Stimulated activated CD8-positive, alpha-beta memory T cell treated with anti-CD3 and anti-CD28 coated beads, Interleukin-4, amount 100 ng/mL, for 4 hours (primary cell): ENCODE measurements at places on chromosomes 6 and 20.

GRCh38 chr6:56794421-56794820 is 151.7 kb upstream of the DST start:
- DNase-seq: no peak

DNA sequence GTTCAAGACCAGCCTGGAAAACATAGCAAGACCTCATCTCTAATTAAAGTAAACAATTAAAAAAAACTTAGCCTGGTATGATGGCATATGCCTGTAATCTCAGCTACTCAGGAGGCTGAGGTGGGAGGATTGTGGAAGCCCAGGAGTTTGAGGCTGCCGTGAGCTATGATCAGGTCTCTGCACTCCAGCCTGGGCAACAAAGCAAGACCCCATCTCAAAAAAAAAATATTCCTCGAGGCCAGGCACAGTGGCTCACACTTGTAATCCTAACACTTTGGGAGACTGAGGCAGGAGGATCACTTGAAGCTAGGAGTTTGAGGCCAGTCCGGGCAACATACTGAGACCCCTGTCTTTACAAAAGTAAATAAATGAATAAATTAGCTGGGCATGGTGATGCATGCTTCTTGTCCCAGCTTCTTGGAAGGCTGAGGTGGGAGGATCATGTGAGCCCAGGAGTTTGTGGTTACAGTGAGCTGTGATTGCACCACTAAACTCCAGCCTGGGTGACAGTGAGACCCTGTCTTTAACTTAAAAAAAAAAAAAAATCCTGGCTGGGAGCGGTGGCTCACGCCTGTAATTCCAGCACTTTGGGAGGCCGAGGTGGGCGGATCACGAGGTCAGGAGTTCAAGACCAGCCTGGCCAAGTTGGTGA is 9.3 kb upstream of the C2 start:
- DNase-seq: no peak

GRCh38 chr20:45392733-45393132 is 14.6 kb upstream of the TP53TG5 start:
- DNase-seq: no peak

DNA sequence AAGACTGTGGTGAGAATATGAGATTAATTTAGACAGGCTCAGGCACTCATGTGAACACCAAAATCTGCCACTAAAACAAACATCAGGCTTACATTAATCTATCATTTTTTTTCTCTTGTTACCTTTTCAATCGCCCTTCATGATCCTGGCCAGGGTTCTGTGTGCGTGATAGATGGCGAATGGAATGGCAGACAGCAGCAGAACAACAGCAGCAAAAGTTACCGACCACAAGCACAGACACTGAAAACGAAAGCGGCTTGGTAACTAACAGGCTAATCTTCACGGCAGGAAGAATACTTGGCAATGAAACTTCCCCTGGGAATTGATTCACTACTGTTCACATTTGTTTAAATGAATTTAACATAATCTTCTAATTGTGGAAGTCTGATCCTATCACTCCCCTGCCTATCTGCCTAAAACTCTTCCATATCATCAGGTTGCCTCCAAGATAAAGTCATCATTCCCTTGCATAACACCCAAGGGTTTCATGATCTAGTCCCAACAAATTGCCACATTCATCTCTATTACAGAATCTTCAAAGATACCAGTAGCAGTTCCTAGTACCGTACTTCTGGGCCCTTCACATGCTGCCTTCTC is 28.7 kb downstream of the PTPRK start:
- no peak for DNase-seq

- DNase-seq: no peak
Observed at GRCh38 chr6:136624347-136624746, 74.1 kb upstream of the MAP7 start.

DNA sequence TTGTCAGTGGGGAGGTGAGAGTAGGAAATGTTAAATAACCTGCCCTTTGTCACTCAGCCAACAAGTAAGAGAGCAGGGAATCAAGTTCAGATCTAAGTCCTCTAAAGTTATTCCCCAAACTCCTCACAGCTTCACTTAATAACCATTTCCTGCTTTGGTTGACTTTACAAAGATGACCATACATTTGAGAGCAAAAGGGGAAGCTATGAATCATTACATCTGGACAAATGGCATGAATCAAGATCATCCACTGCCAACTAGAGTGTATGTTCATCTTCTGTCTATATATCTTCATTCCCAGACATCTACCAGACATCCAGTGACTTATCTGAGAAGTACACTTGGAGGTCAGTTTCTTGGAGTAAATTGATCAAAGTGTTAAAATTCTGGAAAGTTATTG is 15.1 kb upstream of the HIVEP2 start:
- DNase-seq: no peak

GRCh38 chr6:106609699-106610098 is 19.6 kb downstream of the RTN4IP1 start:
- DNase-seq: no peak

DNA sequence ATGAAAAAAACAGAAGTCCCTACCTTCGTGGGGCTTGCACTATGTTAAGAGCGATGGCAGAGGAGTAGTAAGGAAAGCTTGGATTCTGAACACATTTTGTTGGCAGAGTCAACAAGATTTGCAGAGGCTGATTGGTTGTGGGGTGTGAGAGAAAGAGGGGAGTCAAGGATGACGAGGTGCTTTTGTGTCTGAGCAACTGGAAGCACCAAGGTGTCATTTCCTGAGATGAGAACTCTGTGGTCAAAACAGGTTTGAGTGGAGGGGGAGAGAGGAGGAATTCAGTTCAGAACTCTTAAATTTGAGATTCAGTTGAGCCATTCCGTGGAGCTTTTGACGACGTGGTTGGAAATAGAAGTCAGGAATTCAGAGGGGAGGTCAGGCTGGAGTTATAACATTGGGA is 3.5 kb downstream of the OCSTAMP start:
- DNase-seq: no peak

DNA sequence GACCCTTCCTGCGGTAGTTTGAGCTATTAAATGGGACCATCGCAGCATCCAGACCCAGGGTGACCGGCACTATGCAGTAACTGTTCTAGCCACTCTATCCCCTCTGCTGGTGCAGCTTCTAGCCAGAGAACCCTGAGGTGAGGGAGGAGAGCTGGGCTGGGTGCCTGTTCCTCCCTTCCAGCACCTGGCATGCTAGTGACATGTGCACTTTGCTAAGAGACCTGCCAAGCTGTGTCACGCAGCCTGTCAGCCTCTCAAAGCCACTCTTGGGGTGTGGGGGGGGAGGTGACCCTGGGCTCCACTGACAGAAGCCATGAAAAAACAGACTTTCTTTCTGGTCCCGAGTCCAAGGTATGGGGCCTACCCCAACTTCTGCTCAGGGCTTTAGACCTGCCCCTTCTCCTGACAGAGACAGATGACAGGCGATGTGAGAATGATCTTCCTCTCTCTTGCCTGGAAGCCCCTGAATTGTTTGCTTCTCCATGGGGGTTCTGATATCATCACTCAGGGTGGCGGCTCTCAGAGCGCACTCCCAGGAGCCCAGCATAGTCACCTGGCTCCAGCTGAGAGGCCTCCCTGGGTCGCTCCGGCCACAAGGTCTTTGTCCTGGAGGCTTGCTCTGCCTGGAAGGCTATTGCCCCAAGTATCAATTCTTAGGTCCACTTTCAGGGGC is 47.2 kb upstream of the MLN start:
- no peak for DNase-seq

GRCh38 chr20:37144856-37145404 is 34.2 kb upstream of the RPN2 start:
- DNase-seq: no peak

GRCh38 chr6:163732479-163732878 is 318.0 kb downstream of the QKI start:
- no peak for DNase-seq

GRCh38 chr20:47293631-47294030 is 62.9 kb downstream of the ZMYND8 start:
- no peak for DNase-seq

GRCh38 chr6:99498421-99498820 is 16.8 kb downstream of the USP45 start:
- DNase-seq: no peak

DNA sequence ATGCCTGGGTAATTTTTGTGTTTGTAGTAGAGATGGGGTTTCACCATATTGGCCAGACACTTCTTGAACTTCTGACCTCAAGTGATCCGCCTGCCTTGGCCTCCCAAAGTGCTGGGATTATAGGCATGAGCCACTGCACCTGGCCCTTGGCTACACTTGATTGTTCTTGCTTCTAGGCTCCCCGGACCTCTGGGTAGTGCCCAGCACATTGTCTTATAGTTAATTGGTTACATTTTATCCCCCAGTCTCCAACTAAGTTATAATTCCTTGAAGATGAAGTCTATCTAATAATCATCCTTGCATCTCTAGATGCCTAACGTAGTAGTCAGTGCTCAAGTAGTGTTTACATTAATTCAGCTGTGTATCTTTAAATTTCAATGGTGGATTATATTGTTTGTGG is 11.8 kb downstream of the SMPDL3A start:
- no peak for DNase-seq

GRCh38 chr6:160298121-160298520 is 39.5 kb upstream of the SLC22A2 start:
- no peak for DNase-seq

DNA sequence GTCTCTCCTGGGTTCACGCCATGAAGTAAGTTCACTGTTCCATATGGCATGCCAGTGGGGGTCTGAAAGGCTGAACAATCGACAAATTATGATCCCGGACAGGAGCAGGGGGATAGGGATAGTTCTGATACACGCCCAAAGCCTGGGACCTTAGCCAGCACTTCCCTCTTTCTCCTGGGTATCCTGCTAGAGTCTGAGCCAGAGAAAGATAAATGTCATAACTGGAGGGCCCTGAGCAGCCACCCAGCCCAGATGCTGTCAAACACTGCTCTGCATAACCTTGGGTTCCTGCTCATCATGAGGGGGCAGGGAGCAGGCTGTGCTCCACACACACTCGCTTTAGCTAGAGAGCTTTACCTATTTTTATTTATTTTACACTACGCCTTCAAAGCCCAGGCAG is 12.3 kb downstream of the EDEM2 start:
- no peak for DNase-seq

DNA sequence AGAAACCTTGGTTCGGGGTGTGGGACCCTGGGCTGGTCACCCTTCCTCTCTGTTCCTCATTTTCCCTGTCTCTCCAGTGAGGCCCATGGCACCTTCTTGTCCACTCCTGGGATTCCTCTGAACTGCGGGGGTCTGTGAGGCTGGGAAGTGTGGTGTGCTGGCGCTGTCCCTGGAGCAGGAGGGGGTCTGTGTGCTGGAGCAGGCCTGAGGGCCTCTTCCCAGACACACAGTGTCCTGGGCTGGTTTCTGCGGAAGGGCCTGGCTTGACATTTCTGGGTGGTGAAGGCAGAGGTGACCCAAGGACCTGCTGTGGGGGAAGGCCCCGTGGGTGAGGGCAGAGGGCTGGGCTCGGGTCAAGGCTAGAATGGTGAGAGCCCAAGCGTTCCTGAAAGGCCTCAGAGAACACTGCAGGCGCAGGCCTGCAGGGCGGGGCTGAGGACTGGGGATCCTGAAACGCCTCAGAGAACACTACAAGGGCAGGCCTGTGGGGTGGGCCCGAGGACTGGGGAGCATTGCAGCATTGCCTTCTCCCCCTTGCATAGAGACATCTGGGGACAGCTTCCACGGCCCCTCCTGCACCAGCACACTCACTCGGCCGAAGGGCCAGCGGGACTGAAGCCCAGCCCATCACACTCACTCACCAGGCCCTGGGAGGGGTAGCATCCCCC is 10.6 kb upstream of the BAK1 start:
- DNase-seq: no peak

GRCh38 chr6:140446241-140446640 is 1071.8 kb upstream of the CITED2 start:
- no peak for DNase-seq

- no peak for DNase-seq
Observed at GRCh38 chr20:42364446-42364845, 746.3 kb upstream of the CHD6 start.

- no peak for DNase-seq
Observed at GRCh38 chr6:51839726-51840374, 247.6 kb downstream of the PKHD1 start.

DNA sequence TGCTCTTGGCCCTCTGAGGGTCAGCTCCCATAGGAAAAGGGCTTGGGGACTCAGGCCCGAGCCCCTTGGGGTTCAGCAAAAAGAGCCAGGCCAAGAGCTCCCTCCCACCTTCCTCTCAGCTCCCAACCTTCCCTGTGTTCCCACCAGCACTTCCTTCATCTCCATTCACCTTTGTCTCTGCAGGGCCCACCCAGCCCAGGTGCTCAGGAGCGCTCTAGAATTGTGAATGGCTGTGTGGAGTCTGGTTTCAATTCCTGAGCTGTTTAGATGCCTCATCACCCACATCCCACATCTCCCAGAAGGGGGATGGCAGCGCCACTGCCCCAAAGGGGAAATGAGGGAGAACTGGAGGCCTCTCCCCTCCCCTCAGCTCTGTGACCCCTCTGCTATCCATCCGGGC is 7.7 kb downstream of the GRM4 start:
- DNase-seq: no peak

- no peak for DNase-seq
Observed at GRCh38 chr20:59400708-59401107, 100.3 kb downstream of the EDN3 start.

- no peak for DNase-seq
Observed at GRCh38 chr6:12196326-12196936, 93.7 kb upstream of the EDN1 start.

DNA sequence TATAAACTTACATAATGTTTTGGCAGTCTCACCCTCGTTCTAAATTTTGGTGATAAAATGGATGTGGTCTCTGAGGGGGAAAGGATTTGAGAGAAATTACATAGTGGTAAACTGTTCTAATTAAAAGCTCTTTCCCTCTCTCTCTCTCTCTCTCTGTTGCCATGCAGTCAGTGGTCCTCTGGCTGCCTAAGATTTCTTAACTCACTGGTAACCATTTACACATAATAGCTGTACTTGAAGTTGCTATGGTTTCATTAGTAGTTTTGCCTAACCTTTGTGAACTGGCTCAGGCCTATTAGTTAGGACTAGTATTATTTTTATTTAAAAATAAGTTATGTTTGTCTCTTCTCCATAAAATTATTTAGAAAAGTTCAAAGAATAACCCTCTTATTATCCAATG is 42.0 kb downstream of the MAPK14 start:
- no peak for DNase-seq

- no peak for DNase-seq
Observed at GRCh38 chr20:61349447-61350165, 97.5 kb downstream of the CDH4 start.

GRCh38 chr6:163765335-163765734 is 350.8 kb downstream of the QKI start:
- DNase-seq: no peak

- DNase-seq: no peak
Observed at GRCh38 chr6:56938649-56939191, 16.2 kb upstream of the BEND6 start.

DNA sequence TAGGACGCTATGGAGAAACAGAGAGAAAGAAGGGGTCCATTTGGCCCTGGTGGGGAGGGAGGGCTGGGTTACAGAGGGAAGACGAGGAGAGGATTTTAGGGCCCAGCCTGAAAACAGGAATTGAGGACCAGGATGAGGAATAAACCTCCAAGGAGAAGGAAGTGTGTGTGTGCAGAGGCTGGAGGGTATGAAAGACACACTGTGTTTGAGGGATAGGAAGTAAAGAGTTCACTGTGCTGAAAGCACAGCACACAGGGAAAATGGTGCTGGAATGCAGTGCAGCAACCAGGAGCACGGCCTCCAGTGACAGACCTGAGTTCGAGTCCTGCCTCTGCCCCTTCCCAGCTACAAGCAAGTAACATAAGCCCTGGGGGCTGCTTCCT is 7.8 kb downstream of the MBOAT1 start:
- DNase-seq: no peak

- DNase-seq: no peak
Observed at GRCh38 chr6:4225161-4225872, 89.9 kb upstream of the ECI2 start.
